ENCODE measurements at places on chromosomes 16 and 17.

DNA sequence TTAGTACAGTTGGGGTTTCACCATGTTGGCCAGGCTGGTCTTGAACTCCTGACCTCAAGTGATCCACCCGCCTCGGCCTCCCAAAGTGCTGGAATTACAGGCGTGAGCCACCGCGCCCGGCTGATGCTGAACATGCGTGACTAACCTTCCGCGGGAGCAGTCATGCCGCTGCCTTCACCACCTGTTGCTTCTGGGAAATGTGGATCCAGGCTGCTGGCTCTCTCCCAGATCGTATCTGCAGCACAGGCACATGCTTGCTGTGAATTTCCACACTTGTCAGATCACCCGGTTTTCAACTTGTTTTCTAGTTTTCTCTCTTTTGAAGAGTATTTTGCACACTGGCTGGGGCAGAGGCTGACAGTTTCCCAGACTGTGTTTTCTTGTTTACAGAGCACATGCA lies 97.9 kb downstream of the ADCY9 start:
- no peak for DNase-seq

DNA sequence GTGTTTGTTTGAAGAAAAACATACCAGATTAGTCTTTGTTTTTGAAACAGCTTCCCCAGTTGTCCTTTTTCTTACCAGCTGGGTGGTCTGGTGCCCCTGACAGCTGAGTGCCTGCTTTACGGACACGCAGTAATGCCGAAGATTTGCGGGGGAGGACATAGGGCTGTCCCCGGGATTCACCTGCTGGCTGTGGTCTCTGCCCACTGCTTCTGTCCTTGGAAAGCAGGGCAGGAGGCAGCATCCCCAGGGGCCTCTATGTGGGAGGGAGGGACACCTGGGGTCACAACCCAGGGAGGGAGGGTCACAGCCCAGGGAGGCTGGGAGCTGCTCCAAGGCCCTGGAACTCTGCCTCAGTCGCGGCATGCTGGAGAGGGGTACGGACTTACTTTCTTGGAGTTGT lies 221.7 kb downstream of the NTN1 start:
- no peak for DNase-seq

DNA sequence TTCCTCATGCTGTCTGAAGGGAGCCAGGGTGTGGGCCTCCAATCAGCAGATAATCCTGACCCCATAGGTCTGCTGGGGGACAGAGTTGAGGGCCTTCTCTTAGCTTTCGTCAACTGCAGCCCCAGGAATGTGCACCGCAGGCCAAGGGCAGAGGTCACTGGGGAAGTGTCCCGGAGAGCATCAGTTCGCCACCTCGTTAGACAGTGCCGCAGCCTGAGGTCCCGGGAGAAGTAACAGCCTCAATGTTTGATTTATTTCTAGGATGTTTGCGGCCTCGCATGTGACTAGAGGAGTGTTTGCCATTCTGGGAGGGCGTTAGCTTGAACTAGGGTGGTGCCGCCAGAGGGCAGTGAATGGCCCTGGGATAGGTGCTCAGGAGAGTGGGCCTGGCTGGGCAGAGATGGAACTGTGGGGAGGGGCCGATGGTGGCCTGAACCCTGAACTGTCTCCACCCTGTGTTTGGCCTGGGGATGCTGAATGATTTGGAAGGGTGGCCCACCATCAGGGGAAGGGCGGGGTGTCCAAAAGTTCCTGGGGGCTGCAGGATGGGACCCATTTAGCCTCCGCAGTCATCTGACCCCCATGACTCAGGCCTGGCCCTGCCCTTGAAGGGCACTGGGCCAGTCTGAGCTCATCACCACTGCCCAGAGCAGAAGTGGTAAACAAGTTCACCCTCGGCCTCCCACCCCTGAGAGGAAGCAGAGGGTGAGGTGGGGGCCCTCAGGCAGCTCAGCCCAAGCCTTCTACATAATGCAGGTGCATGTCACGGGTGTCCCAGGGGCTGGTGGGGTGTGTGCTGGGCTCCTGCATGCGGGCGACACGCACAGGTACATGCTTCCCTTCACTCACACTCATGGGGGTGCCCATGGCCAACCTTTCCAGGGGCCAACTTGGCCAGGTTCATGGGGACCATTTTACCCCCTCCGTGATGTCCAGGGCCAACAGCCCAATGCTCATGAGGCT lies 12.4 kb upstream of the TAC4 start:
- no peak for DNase-seq

DNA sequence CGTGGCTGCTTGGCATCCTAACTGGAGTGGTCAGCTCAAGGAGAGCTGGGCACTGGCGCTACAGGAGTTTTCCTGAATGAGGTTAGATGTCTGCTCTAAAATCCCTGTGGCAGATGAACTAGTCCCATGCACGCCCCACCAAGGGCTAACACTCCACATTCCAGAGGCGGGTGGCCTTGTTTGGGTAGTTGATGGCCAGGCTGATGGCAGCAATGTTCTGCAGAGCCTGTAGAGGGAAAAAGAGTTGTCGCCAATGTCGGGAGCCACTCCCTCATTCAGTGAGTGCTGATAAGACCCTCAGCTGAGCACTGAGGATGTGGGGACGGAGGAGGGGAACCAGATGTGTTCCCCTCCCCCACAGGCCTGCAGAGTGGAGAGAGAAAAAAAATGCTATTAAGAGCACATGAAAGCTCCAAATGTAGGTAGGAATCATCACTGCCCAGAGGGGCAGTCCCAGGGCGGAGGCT lies 42.5 kb upstream of the ATP2A3 start:
- no peak for DNase-seq

GRCh38 chr16:59658572-59658971 lies 924.5 kb upstream of the GOT2 start:
- DNase-seq: no peak

- no peak for DNase-seq
Observed at GRCh38 chr17:38556239-38556638, 49.5 kb downstream of the SRCIN1 start.

DNA sequence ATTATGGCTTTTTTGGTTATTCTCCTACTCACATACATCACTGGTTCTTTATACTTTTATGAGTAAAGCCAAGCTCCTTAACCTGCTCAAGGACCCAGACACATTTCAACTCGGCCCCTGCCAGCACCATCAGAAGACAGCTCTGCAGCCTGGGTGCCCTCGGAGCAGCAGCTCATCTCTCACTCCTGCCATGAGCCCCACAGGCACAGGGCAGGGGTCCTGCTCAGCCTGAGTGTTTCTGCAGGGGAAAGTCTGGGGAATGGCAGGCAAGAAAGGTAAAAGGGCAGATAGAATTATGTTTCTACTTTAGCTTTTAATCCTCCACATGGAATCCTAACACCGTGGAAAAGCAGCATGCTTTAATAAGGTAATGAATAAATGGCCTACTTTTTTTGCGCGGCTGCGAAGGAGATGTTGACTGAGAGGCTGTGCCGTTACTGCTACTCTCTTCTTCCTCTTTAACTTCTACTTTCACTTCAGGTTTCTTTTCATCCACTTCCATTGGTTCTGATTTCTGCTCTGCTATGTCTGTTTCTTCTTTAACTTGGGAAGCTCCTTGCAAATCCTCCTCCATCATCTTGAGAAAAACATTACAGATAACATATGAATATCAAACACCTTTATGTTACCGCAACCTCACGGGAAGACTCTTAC lies 50.1 kb upstream of the TRAP1 start:
- no peak for DNase-seq

- DNase-seq: no peak
Observed at GRCh38 chr17:40347319-40348135, 17.0 kb downstream of the GJD3 start.

DNA sequence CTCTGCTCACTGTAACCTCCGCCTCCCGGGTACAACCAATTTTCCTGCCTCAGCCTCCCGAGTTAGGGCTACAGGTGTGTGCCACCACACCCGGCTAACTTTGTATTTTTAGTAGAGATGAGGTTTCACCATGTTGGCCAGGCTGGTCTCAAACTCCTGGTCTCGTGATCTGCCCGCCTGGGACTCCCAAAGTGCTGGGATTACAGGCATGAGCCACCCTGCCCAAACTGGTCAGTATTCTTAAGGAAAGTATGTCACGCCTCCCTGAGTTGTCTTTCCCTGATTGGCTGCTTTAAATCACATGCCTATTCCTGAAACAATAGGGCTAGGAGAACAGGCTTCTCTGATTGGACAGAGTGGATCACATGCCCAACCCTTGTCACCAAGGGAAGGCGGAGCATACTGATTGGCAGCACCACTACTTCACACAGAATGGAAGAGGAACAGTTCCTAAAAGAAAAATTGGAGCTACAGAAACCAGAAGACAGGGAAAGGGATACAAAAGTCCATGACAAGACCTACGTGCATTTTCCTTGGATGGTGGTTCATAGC lies 17.6 kb upstream of the CYB5B start:
- no peak for DNase-seq

GRCh38 chr17:16061631-16062030 lies 62.0 kb downstream of the TTC19 start:
- no peak for DNase-seq

DNA sequence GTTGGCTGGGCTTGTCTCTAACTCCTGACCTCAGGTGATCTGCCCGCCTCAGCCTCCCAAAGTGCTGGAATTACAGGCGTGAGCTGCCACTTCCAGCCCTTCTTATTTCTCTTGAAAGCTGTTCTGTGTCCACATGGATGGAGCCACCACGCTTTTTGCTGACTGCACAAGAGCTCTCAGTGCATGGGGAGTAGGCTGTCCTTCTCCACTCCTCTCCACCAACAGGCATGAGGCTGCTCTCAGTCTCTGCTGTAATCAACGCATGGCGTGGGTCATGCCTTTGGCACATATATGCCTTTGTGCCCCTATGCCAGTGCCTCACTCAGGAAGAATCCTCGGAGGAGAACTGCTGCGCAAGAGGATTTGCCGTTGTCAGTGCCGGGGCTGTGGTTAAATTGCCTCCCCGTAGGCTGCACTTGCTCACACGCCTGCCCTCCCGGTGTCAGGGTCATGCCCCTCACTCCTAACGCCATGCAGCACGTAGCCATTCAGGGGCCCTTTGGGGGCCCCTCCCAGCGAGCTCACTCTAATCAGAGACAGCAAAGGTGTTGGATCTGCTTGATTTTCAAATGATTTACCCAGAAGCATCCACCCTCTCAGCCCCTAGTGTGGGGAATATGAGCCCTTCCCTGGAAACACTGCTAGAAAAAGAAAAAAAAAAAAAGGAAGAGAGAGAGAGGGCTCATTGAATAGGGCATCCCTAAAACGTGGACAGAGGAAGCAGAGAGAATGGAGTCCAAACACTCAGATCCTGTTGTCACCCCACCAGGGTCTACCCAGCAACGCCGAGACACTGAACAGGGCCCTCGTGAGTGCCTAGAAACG lies 47.5 kb upstream of the ZCCHC14 start:
- no peak for DNase-seq

GRCh38 chr16:70480127-70481105 lies 26.0 kb downstream of the FCSK start:
- no peak for DNase-seq

DNA sequence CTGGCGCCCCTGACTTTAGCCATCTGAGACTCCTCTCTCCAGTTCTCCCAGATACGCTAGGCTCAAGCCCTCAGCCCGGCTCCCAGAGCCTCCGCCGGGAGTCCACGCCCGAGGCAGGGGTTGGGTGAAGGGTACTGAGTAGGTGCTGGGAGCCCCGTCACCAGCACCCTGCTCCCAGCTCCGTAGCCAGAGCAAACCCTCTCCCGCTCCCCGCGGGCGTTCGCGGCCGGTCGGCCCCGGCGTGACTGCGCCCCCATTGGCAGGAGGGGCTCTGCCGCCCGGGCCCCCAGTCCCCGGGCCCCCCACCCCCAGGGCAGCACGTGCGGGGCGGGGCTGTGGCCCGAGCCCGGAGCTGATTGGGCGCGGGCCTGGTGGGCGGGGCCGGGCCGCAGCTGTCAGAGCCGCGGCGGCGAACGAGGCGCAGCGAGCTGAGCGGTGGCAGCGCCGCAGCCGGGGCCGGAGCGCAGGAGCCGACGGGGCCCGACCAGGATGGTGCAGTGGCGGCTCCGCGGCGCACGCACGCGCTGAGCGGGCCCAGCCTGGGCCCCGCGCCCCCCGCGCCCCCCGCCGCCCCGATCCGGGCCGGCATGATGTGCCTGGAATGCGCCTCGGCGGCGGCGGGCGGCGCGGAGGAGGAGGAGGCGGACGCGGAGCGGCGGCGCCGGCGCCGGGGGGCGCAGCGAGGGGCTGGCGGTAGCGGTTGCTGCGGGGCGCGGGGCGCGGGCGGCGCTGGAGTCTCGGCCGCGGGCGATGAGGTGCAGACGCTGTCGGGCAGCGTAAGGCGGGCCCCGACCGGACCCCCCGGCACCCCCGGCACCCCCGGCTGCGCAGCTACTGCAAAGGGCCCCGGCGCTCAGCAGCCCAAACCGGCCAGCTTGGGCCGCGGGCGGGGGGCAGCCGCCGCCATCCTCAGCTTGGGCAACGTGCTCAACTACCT lies at the start of gene SPNS2:
TSS of gene SPNS2 (plus strand) at position 421 of the 937 bp plus-strand sequence. CDS start at position 588, 167 bp downstream.
- DNase-seq: no peak

DNA sequence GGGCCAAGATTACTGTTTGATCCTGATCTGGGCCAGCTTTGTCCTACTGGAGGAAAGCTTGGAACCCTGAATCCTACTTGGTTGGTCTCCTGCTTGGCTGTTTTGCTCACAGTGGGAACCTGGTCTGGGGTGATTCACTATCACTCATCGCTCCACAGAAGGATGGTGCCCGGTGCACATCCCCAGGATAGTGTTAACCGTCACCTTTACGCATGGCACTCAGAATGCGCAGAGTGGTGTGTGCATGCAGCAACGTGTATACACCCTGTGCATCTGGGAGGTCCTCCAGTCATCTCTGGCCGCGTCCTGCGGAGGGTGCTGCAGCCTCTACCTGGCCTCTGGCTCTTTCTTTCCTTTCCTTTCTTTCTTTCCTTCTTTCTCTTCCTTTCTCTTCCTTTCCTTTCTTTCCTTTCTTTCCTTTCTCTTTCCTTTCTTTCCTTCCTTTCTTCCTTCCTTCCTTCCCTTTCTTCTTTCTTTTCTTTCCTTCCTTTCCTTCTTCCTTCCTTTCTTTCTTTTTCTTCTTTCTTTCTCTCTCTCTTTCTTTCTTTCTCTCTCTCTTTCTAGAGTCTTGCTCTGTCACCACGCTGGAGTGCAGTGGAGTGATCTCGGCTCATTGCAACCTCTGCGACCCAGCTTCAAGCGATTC lies 13.1 kb downstream of the SOCS3 start:
- DNase-seq: no peak

DNA sequence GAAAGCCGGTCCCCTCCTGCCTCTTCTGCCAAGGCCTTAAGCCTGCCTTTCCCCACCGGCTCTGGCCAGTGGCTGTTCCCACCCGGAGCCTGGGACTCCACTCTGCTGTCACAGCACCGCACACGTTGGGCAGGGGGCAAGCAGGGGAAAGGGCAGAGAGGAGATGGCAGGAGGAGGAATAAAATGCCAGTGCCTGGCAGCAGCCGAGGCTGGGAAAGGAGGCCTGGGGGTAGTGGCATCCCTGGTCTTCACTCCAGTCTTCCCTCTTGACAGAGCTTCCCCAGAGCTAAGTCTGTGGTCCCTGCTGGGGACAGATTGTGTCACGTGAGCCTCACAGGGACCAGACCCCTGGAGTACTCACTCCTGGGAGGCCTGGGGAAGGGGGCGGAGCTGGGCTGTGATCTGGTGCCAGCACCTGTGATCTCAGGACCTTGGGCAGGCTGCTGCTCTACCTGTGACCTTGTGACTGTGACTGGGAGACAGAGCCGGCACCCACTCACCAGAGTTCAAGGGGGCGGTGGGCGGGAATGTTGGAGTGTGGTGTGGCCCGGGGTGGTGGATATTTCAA lies 97.2 kb upstream of the GSE1 start:
- DNase-seq: no peak

- DNase-seq: no peak
Observed at GRCh38 chr17:80586846-80587228, 42.2 kb downstream of the RPTOR start.
